ENCODE measurements at places on chromosomes 1 and 21. TPM values are rescaled to one million over a fixed set of nuclear protein-coding genes. Genes with fewer than 3 reads are reported as not detected.

ADAMTS4 gene
- total RNA-seq = not detected

SPRR2B gene
- total RNA-seq = not detected

PRKACB gene
- total RNA-seq = 12.5 TPM

COL24A1 gene
- 0.03 TPM for total RNA-seq

CNR2 gene
- total RNA-seq = not detected

RHEX gene
- total RNA-seq = not detected

GRCh38 chr1:185966471-185966870 is 232.3 kb downstream of the HMCN1 start:
- no peak for DNase-seq

DNA sequence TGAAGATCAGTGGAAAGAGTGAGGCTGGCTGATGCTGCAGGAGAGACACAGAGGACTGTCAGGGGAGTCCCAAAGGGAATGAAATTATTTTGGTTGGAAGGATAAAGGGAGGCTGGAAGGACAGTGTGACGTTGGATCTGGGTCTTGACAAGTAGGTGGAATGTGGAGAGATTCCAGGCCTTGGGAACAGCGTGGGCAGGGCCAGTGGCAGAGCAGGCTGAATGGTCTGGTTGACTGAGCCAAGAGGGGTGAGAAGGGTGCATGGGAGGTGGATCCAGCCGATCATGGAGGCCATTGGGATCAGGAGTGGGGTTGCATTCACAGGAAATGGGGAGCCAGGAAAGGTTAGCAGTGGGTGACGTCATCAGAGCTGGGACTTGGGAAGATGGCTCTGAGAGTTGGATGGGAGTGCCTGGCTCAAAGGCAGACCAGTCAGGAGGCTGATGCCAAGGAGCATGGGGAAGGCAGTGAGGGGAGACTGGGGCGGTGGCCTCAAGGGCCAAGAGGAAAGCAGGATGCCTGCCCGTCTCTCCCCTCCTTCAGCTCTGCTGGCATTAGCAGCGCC is 146.2 kb upstream of the VAMP3 start:
- no peak for DNase-seq

- DNase-seq = no peak
Observed at GRCh38 chr1:70090141-70090540, 115.2 kb downstream of the LRRC40 start.

GRCh38 chr1:36534711-36535412 is 52.1 kb upstream of the CSF3R start:
- DNase-seq = no peak

- DNase-seq = peak; percentile 39
Observed at GRCh38 chr1:119611701-119612113, 36.4 kb downstream of the ZNF697 start.

DNA sequence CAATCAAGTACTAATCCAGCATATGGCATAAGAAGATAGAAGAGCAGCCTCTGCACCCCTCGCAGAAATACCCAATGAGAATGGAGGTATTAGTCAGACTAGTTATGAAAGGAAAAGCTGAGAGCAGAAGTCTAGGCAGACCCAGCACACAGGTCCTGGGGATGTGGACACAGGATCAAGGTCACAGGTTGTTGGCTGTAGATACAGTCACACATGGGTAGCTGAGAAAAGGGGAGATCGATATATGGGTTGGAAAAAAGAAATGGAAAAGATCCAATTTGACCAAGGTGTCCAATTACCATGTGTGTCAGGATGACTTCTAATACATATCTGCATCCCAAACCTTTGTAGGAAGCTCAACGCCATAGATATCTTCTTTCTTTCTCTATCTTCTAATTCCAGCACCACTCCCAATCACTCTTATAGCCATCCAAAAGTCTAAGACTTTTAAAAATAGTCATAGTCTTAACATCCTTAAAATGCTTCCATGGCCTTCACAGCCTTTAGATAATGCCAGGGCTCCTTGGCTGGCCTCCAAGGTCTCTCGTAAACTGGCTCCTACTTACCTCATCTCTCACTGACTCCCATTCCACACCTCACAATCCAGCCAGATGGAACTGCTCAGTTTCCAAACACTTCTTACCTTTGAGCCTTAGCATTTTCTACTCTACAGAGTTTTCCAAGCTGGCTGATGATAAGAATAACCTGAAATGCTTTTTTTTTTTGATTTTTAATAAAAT is 8.3 kb upstream of the ZC3H11B start:
- DNase-seq = no peak

DNA sequence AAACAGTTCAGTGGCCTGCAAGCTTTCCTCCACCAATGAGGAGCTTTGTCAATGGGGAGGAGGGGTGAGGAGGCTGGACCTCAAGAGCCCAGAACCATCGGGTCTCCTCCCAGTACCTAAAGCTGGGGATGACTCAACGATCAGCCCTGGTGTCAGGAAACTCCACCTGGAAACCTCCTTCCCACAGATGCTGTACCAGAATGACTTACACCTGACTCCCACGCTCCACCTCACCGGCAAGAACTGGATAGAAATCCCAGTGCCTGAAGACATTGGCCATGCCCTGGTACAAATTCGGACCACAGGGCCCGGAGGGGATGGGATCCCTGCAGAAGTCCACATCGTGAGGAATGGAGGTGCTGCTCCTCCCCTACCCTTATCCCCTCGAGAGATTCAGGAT is 11.4 kb downstream of the TMEM81 start:
- no peak for DNase-seq

- no peak for DNase-seq
Observed at GRCh38 chr21:44647222-44647552, 973 bp downstream of the KRTAP10-11 start.

GRCh38 chr1:225049594-225049993 is 120.1 kb downstream of the DNAH14 start:
- no peak for DNase-seq

GRCh38 chr1:162138112-162138511 is 68.6 kb downstream of the NOS1AP start:
- DNase-seq = no peak

GRCh38 chr1:48916130-48917069 is 139.7 kb upstream of the BEND5 start:
- peak; percentile 49 for DNase-seq

DNA sequence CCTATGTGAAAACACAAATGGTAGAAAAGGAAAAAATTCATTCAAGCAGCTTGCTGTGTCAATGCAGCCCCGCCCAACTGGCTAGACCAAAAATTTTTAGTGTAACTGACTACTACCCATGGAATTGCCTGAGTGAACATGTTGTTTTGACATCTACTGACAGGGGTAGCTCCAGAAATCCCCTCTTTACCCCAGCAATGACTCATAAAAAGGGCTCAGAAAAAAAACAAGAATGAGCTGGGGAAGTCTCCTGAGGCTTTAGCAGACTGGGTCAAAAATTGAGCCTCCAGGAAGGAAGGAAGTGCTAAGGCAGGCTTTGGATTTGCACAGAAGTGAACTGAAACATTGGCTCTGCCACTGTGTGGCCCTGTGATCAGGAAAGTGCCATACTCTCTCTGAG is 24.4 kb upstream of the FGGY start:
- peak; percentile 53 for DNase-seq

GRCh38 chr1:24893431-24893830 is 36.6 kb downstream of the RUNX3 start:
- no peak for DNase-seq

DNA sequence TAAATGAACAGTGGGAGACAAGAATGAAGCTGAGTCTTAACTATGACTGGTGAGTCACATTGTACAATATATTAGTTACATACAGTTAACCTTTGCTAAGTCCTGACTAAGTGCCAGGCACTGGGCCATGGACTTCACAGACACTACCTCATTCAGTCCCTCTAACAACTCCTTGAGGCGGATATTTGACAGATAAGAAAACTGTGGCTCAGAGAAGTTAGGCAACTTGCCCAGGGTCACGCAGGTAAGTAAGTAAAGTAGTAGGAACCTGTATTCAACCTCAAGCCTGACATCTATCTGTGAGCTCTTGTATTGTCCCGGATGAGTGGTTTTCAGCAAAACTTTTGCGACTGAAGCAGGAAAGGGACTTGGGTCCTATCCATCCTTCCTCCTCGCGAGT is 62.1 kb downstream of the GNG12 start:
- DNase-seq = peak; percentile 61

Measured in A172 (cell line).